ENCODE measurements at places on chromosomes 16 and 17.

GRCh38 chr17:78872486-78872885 lies 30.5 kb downstream of the CEP295NL start:
- H3K4me3 ChIP-seq, result no peak overlapping the region
- peaks cover 34% of the 10 kb centered on the region for H3K4me1 ChIP-seq
- H3K27ac ChIP-seq, result no peak overlapping the region
- no peak for DNase-seq

DNA sequence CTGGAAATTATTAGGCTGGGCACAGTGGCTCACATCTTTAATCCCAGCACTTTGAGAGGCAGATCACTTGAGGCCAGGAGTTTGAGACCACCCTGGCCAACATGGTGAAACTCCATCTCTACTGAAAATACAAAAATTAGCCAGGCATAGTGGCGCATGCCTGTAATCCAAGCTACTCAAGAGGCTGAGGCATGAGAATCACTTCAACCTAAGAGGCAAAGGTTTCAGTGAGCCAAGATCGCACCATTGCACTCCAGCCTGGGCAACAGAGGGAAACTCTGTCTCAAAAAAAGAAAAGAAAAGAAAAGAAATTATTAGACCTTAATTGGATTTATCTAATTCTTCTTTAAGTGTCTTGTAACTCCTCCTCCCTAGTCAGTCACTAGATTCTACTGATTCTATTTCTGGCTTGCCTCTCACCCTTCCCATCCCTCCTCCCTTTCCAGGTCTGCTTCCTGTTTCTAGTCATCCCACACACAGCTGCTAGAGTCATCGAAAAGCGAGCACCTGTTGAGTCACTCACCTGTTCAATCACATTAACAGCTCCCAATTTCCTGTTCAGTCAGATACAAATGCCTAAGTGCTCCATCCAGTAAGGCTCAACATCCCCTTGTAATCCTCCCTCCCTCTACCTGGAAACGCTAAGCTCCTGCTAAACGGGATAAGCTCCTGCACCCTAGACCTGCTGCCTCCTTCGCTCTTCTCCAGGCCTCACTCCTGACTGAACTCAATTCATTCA lies 34.6 kb downstream of the ERN1 start:
- no peaks in the 10 kb centered on the region for H3K36me3 ChIP-seq
- H3K4me1 ChIP-seq, result no peaks in the 10 kb centered on the region
- no peaks in the 10 kb centered on the region for H3K27me3 ChIP-seq
- DNase-seq, result no peak
- H3K4me3 ChIP-seq, result no peak overlapping the region
- no peak overlapping the region for H3K27ac ChIP-seq

DNA sequence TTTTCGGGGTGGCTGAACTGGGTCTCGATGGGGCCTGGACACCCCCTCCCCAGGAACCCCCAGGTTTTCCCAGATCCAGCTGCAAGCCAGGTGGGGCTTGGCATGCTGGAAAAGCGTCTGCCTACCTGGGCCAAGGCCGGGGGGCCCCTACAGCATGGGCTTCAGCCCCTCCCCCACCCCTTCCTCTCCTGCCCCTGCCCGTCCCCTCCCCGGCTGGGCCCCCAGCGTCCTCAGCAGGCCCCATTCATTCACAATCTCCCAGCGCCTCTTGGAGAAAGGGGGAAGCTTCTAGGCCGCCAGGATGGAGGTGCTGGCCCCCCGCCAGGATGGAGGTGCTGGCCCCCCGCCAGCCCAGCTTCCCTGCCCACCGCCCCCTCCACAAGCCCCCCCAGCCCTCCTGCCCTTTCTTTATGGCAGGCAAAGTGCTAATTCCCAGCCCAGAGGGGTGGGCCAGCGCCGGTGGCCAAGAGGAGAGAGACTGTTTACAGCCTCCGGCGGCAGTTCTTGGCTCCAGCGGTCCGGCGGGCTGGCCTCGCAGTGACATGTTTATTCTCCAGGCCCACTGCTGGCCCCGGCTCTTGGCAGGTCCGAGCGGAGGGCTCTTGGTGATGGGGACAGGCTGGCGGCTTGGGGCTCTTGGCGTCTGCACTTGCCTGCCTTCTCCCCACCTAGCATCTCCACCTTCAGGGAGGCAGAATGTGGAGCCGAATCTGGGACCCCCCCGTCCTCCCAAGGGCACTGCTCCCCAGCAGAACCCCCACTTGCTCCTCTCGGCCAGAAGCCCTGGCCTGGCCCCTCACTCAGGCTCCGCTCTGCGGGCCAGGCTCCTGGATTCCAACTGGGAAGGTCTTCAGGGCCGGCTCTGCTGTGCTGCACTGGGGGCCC lies 94.4 kb upstream of the CIBAR2 start:
- no peak overlapping the region for H3K4me3 ChIP-seq
- no peaks in the 10 kb centered on the region for H3K27me3 ChIP-seq
- H3K27ac ChIP-seq, result peak overlapping the region; percentile 59
- DNase-seq, result no peak

DNA sequence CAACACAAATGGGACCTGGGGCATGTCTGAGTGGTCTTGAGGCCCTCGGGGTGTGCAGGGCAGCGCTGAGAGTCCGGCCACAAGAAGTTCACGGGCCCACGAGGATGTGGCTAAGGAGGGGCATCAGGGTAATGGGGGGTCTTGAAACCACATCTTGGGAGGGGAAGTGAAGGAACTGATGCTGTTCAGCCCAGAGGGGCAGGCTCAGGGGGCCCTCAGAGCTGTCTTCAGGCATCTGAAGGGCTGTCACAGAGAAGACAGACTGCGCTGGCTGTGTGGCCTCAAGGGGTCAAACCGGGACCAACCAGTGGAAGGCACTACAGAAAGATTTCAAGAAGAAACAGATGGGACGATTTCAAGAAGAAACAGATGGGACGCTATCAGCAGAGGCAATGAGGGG lies 45.1 kb downstream of the ZNF423 start:
- H3K36me3 ChIP-seq, result no peaks in the 10 kb centered on the region
- H3K4me3 ChIP-seq, result no peak overlapping the region
- peak overlapping the region; percentile 79 for H3K27ac ChIP-seq
- DNase-seq, result no peak
- peaks cover 55% of the 10 kb centered on the region for H3K4me1 ChIP-seq

Measured in gastrocnemius medialis (tissue), 4 donors.